ENCODE measurements at places on chromosomes 13 and 19.

DNA sequence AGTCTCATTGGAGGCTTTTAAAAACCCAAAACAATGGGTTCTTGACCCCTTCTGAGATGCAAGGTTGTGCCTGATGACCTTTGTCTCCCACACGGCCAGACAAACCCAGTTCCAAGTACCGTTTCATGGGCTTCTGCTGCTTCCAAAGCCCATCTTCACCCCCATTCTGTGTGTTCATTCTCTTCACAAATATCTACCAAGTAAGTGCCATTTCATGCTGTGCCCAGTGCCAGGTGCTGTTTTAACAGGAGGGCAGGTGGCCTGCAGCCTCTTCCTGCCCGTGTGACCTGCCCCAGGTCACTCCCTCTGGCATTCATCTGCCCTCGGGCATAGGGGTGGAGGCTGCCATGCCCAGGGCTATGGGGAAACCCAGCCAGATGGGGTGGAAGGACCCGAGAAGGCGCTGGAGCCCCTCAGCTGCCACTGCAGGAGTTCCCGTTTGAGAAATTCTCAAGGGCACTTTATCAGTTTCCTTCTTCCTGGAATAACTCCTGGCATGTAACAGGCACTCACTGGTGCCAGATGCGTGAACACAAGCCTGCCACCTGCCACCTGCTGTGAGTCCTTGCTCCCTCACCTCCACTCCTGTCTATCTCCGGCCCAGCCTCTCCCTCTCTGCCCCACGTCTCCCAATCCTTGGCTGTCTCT is 12.5 kb downstream of the CAPN12 start:
- no peak for DNase-seq

GRCh38 chr13:29511980-29512379 is 83.5 kb downstream of the SLC7A1 start:
- no peak for DNase-seq

- DNase-seq, result no peak
Measured at GRCh38 chr13:111559612-111560403, 239.4 kb downstream of the TEX29 start.

DNA sequence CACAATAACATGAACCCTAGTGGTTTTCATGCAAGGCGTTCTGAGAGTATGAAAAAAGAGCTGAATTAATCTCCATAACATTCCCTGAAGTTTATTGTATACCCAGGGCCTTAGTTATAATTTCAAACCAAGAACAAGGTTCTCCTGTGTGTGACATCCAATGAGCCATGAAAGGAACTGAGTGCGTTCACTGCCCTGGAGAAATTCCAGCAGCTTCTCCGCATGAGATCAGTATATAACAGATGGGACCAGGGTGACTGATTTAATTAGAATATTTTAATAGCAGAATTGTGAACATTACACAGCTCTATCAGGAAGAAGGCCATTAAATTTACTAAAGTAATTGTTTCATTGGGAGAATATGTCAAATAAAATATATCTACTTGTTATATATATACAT is 1190.5 kb upstream of the SLC10A2 start:
- no peak for DNase-seq

GRCh38 chr13:45807520-45808099 is 43.9 kb downstream of the SIAH3 start:
- no peak for DNase-seq

GRCh38 chr19:8575467-8575997 is 1.7 kb downstream of the MYO1F start:
- peak; percentile 45 for DNase-seq

- no peak for DNase-seq
Measured at GRCh38 chr13:59178344-59178743, 985.4 kb downstream of the DIAPH3 start.

DNA sequence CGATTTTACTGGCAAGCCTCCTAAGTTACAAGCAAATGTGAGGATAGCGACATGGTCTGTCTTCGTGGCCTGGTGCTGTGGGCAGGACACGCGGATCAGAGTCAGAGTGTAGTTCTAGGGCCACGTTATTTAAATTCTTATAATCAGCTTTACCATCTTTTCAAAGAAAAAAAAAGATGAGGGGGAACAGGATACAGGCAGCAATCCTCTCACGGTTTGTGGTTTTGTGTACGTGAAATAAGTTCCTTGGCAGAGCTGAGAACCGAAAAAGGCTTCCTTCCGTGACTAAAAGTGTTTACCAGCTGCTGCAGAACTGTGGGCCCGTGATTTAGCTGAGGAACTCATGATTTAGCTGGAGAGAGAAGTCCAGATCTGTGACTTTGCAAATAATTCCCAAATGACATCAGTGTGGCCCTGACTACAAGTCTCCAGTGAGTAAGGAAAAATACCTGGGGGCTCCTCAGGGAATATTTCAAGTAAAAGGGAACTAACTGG is 27.2 kb downstream of the RCBTB2 start:
- peak; percentile 51 for DNase-seq

GRCh38 chr13:41821238-41821594 is 139.7 kb downstream of the VWA8 start:
- no peak for DNase-seq

GRCh38 chr19:13069415-13070359 is 33.0 kb downstream of the LYL1 start:
- no peak for DNase-seq

GRCh38 chr13:25175026-25175425 is 2.9 kb upstream of the AMER2 start:
- DNase-seq, result no peak

DNA sequence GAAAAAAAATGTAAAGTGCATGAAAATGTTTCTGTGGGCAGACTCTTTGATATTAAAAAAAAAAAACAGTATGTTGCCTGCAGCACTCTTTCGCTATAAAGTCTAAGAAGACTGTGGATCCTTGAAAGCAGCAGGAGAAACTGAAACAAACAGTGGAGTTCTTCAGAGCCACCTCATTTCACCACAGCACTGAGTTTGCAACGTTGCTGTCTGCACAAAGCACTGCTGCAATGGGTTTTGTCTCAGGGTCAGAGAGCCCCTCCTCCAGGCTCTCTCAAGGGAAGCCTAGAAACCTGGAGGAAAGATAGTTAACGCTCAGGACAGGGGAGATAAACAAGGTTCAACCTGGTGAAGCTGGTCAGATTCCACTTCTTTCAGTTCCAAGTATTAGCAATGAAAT is 248.7 kb downstream of the EFNB2 start:
- DNase-seq, result no peak

GRCh38 chr13:31236211-31236786 is 36.5 kb downstream of the B3GLCT start:
- DNase-seq, result no peak

GRCh38 chr19:2693492-2694160 is 8.9 kb downstream of the GNG7 start:
- DNase-seq, result no peak

DNA sequence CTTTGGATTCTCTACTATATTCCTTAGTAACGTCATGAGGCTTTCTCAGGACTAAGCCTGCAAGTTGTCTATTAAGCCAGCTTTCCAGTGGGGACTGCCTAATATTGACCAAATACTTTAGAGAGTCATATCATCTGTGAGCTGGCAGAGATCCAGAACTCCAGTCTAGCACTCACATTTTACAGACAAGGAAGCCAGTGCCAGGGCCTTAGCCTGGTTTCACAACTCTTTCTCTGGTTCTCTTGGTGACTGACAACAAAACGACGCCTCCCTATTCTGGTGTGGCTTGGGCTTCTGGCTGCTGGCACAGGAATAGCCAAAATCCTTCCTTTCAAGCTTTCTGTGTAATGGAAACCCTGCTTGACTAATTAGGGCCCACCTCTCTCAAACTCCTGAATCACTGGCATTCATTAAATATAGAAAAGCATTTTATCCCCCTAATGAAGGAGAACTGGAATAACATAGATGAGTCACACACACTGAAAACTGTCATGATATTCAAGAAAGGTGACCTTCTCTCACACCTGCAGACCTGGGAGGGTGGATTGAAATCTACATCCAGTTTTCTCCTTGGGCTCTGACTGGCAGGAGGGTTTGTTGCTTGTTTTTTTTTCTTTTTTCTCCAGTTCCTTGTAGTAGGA is 75.2 kb upstream of the UBL3 start:
- DNase-seq, result no peak

DNA sequence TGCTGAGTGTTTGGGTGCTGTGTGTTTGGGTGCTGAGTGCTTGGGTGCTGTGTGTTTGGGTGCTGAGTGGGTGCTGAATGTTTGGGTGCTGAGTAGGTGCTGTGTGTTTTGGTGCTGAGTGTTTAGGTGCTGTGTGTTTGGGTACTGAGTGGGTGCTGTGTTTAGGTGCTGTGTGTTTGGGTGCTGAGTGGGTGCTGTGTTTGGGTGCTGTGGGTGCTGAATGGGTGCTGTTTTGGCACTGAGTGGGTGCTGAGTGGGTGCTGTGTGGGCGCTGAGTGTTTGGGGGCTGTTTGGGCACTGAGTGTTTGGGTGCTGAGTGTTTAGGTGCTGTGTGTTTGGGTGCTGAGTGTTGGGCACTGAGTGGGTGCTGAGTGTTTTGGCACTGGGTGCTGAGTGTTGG is 48.5 kb upstream of the F7 start:
- no peak for DNase-seq

GRCh38 chr19:50489461-50490011 is 12.9 kb upstream of the GARIN5A start:
- no peak for DNase-seq

GRCh38 chr19:43318796-43319314 is 34.6 kb upstream of the CD177 start:
- DNase-seq, result no peak

DNA sequence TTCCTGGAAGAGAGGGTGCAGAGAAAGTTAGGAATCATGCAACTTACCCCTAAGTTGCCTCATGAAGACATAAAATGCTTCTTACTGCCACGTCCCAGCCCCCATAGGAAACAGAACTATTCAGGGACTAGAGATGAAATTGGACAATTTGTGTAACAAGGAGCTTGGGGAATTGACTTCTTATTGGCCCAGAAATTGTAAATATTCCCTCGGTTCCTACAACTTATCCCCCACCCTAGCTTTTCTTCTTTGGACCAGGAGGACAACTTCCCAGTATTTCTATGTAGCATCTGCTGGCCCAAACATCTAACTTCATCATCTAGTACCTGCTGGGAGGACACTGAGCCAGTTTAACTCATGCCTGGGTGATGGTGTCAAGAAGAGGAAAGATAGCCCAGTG is at the start of gene OR1M1:
Gene OR1M1 (plus strand): TSS at position 301 of the 400 bp plus-strand sequence. CDS start 6,184 bp downstream, outside the sequence.
- DNase-seq, result no peak

GRCh38 chr19:30602661-30603350 is 230.6 kb downstream of the ZNF536 start:
- DNase-seq, result no peak

DNA sequence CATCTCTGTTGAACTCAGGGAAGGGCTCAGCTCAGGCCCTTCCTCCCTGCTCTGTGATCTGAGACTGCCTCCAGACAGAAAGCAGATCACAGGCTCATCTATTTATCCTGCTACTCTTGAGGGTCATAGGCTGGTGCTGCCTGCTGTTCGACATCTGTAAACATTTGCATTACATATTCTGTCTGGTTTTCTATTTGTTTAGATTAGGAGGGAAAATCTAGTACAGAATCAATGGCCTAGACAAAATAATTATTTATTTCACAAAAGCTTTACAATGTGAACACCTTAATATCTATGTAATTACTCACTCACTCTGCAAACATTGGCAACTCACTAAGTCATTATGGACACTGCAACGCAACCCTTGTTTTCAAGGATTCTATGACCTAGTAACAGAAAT is 43.0 kb downstream of the CEP89 start:
- DNase-seq, result no peak

DNA sequence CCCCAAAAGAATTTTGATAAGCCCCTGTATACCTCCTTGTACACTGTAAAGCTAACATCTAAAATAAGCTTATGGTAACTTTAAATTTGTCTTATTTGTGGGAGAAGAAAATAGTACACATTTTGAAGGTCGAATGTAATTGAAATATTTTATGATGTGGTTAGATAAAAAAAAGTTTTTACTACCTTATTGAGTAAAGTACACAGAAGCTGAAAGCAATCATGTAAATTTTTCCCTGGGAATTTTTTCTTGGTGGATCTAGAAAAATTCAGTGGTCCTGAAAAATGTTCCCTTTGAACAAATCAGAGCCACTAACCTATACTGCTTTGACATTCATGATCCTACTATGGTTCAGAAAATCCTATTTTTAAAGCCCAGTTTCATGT is 46.9 kb downstream of the SIPA1L3 start:
- no peak for DNase-seq

DNA sequence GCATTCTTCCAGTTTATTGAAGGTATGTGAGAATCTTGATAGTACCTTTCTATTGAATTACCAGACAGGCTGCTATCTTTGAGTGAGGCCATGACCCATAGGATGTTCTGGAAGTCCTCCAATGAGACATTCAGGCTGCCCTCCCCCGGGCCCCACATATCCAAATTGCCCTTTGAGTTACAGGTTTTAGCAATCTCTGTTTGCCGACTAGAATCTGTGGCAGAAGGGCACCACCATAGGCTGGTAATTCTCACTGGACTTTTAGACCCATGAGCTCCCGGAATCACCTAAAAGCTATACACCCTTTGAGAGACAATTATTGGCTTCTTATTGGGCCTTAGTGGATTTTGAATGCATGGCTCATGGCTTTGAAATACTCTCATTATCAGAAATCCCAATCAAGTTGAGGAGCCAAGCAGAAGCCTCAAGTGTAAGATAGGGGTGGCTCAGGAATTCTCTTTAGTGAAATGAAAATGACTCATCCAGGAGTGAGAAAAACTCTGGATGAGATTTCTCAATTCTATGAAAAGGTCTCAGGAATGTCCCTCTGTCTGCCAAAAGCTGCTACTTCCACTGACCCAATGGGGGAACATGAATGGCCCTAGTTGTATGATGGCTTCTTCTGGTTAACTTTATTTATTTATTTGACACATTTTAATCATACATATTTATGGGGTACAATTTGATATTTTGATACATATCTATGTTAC is 172.1 kb upstream of the CSNK1A1L start:
- DNase-seq, result no peak

GRCh38 chr13:110557610-110558305 is 3.8 kb downstream of the RAB20 start:
- no peak for DNase-seq

DNA sequence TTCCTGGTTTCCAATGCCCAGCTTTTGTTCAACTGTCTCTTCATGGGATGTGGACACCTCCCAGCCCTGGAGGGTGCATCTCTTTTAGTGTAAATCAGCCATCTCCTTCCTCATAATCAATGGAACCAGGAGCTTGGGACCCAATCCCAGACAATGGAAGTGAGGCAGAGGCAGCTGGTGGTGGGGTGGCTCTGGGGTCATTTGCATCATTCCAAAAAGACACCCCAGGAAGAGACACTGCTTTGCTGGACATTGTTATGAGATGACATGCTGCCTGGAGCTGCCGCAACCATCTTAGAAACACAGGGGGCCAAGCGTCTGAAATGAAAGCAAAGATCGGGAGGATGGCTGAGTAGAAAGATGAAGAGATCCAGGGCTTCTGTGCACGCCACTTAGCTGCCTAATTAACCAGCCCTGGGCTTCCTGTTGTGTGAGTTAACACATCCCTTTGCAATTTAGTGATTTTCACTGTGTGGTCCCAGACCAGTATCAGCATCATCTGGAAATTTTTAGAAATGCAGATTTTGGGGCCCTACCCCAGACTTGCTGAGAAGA is 36.1 kb downstream of the IRS2 start:
- no peak for DNase-seq

DNA sequence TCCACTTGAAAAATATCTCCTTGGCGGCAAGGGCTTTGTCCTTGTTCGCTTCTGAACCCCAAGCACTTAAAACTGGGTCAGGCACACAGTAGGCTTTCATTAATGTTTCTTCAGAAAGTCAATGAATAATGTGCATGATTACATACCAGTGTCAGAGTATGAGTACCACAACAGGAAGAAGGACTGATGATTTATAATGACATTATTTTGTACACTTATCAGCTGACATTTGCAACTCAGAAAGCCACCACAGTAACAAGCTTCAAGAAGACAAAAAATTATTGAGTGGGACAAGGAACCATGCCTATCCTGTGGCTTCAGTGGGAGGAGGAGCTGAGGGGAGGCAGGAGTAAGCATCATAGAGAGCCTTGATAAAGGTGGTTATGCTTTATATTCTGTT is 10.0 kb downstream of the POLR1D start:
- no peak for DNase-seq
